CD8-positive, alpha-beta memory T cell (primary cell): ENCODE measurements at places on chromosomes 12 and 14.

DNA sequence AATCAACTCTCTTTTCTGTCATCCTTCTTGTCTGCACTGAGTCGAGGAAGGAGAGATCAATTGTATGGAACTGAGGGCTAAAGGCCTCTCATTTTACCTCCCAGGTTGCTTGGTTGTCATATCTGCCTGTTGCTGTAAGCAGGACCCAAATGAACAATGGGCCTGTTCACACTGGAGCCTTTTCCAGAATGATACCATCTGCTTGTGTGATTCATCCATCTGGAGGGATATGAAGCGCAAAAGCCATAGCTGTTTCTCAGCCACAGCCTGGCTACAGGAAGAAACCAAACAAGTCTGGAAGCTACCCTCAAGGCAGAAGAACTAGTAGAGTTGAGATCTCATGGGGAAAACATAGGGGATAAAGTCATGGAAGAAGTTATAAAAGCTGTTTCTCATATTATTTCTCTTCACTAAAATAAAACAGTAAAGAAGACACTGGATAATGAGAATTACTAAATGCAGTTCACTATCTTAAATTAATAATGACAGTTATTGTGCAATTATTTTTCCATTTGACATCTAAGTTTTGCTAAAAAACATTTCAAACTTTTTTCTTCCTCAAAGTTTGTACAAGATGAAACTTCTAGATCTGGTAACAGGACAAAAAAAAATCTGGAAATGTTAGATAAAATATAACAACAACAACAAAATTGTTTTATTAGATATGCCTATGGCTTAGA, 106.3 kb downstream of the SPTSSA start:
- no peaks in the 10 kb centered on the region for H3K36me3 ChIP-seq
- H3K4me1 ChIP-seq, result no peaks in the 10 kb centered on the region
- H3K27ac ChIP-seq, result no peak overlapping the region

DNA sequence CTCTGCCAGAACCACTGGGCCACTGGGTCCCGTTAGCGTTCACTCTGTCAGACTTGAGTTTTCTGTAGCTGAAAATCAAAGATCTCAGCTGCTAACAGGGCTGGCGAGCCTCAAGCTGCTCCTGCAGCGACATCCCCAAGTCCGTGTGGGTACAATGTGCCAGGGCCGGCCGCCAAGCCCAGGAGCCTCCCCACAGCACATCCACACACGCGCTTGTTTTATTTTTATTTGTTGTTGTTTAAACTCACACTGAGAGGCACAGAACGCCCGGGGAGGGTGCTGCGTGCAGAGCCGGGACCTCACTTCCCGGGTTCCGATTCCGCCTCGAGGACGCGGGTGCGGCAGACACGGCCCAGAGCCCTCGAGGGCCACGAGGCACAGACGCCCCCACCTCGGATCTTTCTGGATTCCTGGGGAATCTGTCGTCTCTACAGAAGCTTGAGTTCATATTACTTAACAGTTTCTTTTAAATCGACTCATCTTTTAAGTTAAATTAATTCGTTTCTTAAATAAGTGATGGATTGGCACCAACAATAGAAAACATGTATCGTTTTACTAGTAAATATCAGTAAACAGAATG, 9.3 kb downstream of the GALNT9 start:
- no peaks in the 10 kb centered on the region for H3K27me3 ChIP-seq
- H3K36me3 ChIP-seq, result no peaks in the 10 kb centered on the region
- H3K27ac ChIP-seq, result no peak overlapping the region
- H3K4me3 ChIP-seq, result no peak overlapping the region
- H3K4me1 ChIP-seq, result no peaks in the 10 kb centered on the region

- H3K36me3 ChIP-seq, result peaks cover 9% of the 10 kb centered on the region
- H3K4me1 ChIP-seq, result no peaks in the 10 kb centered on the region
- H3K4me3 ChIP-seq, result no peak overlapping the region
- no peak for DNase-seq
- no peaks in the 10 kb centered on the region for H3K27me3 ChIP-seq
Measured at GRCh38 chr14:92973261-92973797, 50.4 kb downstream of the CHGA start.

- H3K4me1 ChIP-seq, result no peaks in the 10 kb centered on the region
- no peaks in the 10 kb centered on the region for H3K27me3 ChIP-seq
- no peaks in the 10 kb centered on the region for H3K36me3 ChIP-seq
- no peak for DNase-seq
Measured at GRCh38 chr14:90814806-90815571, 1.2 kb downstream of the TTC7B start.

DNA sequence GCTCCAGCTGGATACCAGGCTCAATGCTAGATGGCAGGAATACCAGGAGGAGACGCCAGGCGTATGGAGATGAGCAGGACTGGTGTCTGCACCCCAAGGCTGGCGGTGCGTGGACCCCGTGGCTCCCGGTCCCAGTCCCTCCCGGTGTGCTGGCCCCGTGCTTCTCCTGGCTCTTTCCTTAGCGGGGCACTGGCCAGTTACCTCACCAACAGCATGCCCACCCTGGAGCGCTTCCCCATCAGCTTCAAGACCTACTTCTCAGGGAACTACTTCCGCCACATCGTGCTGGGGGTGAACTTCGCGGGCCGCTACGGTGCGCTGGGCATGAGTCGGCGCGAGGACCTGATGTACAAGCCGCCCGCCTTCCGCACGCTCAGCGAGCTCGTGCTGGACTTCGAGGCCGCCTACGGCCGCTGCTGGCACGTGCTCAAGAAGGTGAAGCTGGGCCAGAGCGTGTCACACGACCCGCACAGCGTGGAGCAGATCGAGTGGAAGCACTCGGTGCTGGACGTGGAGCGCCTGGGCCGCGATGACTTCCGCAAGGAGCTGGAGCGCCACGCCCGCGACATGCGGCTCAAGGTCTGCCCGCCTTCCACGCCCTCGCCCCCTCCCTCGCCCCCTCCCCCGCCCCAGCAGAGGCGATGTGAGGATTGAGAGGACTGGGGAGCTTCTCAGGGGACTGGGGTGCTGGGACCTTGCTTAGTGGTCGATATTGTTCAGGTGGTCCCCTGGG, 14.6 kb downstream of the VASH1 start:
- DNase-seq, result no peak
- H3K4me1 ChIP-seq, result no peaks in the 10 kb centered on the region
- no peaks in the 10 kb centered on the region for H3K36me3 ChIP-seq
- H3K27me3 ChIP-seq, result no peaks in the 10 kb centered on the region

GRCh38 chr14:102018251-102018650, 53.9 kb downstream of the DYNC1H1 start:
- no peak overlapping the region for H3K27ac ChIP-seq
- H3K4me3 ChIP-seq, result no peak overlapping the region
- H3K36me3 ChIP-seq, result peaks cover 77% of the 10 kb centered on the region
- no peak for DNase-seq

DNA sequence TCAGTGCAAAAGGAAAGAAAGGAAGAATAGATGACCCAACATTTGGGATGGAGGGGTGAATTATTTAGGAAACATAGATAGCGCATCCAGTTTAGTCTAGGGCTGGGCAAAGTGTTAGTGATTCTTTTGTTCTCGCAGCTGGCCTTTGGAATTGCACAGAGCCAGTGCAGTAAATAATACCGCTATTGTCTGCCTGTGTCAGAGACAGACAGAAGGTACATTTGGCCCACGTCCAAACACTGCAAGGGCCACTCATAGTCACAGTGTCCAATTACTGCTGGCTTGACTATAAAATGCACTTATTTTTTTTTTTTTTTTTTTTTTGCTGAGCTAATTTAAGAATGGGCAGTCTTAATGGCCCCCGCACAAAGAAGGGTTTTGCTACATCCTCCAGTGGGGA, 638.6 kb downstream of the BCL11B start:
- H3K27me3 ChIP-seq, result no peaks in the 10 kb centered on the region
- H3K36me3 ChIP-seq, result no peaks in the 10 kb centered on the region
- H3K4me3 ChIP-seq, result no peak overlapping the region
- no peak for DNase-seq
- H3K27ac ChIP-seq, result no peak overlapping the region

DNA sequence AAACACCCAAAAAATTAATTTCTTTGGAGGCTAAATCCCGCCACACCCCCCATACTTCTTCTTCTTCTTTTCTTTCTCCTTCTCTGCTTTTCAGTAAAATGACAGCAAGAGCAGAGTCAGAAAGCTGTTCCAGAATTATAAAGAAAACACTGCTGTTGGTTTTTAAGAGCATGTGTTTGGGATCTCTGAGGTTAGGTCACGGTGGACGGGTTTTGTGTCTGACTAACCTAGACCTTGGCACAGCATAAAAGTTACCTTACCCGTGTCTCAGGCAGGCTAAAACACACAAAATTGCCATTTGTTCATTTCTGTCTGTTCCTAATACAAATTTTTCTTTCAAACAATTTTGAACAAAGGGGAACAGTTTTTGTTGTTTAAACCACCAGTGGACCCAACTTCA, 540.8 kb downstream of the NRXN3 start:
- DNase-seq, result no peak
- H3K4me1 ChIP-seq, result no peaks in the 10 kb centered on the region
- H3K27ac ChIP-seq, result no peak overlapping the region
- H3K36me3 ChIP-seq, result no peaks in the 10 kb centered on the region

GRCh38 chr14:80845856-80846255, 95.7 kb downstream of the CEP128 start:
- no peak overlapping the region for H3K4me3 ChIP-seq
- no peak for DNase-seq
- H3K4me1 ChIP-seq, result no peaks in the 10 kb centered on the region
- no peaks in the 10 kb centered on the region for H3K27me3 ChIP-seq
- H3K27ac ChIP-seq, result no peak overlapping the region

GRCh38 chr12:65122703-65123102, 1.6 kb upstream of the WIF1 start:
- H3K36me3 ChIP-seq, result no peaks in the 10 kb centered on the region
- no peak for DNase-seq
- peaks cover 20% of the 10 kb centered on the region for H3K27me3 ChIP-seq
- H3K4me1 ChIP-seq, result no peaks in the 10 kb centered on the region

DNA sequence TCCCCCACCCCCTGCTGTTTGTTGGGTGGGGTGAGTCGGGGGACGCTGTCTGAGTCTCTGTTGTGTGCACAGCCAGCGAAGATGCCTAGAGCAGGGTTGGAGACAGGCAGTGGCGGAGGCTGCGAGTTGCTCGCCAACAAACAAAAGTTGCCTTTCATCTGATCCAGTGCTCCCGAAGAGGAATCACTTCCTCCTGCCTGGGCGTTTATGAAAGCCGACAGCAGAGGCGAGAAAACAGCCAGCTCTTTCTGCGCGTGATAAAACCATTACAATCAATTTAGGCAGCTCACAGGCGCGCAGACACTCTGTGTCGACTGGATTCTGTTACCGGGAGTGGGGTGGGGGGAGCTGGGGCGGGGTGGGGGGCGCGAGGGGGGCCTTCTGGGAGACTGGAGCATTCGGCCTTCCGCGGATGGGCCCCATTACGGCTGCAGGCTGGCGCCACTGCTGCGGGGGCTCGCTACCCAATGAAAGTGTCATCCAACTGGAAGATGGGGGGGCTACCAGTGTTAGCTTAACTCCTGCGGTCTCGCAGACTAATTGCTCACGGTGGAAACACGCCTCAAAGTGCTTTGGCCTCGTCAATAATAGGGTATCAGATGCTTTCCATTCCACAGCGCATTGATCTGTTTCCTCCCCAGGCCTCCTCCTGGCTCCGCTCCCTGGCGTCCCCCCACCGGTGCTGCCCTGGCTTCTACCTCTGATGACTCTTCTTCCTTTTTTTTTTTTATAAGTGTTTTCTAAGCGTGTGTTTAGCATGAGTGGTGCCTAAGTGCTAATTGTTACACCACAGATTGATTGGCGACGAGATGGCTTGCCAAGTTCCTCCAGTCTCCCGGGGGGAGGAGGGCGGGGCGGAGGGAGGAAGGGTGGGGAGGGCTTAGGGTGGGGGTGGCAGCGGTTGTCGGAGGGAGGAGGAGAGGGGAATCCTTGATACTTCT, 678.4 kb downstream of the MED13L start:
- no peak overlapping the region for H3K4me3 ChIP-seq
- H3K27ac ChIP-seq, result no peak overlapping the region
- DNase-seq, result no peak

GRCh38 chr12:47903927-47904712, 674 bp downstream of the VDR start:
- DNase-seq, result peak; percentile 51
- peak overlapping the region; percentile 74 for H3K4me3 ChIP-seq
- no peaks in the 10 kb centered on the region for H3K27me3 ChIP-seq
- peaks cover 54% of the 10 kb centered on the region for H3K4me1 ChIP-seq
- no peaks in the 10 kb centered on the region for H3K36me3 ChIP-seq

DNA sequence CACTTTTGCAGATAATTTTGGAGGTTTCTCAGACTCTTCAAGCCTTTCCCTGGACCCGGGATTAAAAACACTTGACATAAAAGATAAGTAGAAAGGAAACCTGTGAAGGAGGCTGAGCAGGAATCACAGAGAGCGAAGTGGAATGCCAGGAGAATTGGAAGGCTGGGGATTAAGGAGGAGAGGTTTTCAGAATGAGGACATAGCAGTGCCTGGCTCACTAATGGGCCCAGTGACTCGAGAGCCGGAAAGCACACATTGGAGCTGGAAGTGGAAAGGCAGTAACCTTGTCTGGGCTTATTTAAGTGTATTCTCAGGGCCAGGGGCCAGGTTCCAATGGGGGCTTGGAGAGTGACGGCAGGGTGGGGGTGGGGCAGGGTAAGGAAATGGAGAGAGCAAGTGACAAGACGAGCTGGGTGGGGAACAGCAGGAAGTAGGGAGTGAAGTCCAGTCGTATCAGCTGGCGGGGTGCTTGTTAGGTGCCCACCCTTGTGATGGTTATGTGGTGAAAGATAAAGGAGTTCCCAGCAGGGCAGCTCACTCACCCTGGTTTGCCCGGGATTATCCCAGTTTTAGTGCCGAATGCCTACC, 13.1 kb downstream of the EVL start:
- peak overlapping the region; percentile 44 for H3K4me3 ChIP-seq
- peak overlapping the region; percentile 58 for H3K27ac ChIP-seq
- H3K4me1 ChIP-seq, result peaks cover 96% of the 10 kb centered on the region
- DNase-seq, result no peak
- peaks cover 29% of the 10 kb centered on the region for H3K36me3 ChIP-seq

DNA sequence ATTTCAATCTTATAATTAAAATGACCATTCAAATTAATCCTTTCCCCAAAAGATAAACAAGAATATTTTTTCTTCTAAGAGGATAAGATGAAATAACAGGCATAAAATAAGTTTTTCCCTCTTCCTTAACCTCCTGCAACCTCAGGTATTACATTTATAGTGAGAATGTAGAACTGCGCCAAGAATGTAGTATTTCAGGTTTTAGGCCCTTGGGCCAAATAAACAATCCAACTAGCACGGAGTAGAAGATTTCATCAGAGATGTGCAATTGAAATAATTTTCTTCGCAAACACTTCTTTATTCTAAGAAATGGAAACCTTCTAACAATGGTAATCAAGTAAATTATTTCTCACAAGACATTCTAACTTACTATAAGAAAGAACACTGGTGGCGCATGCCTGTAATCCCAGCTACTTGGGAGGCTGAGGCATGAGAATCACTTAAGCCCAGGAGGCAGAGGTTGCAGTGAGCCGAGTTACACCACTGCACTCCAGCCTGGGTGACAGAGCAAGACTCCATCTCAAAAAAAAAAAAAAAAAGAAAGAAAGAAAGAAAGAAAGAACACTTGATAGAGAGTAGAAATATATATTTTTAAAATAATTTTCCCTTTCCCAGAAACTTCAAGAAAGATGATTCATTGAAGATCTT, 100.8 kb downstream of the TAOK3 start:
- H3K27ac ChIP-seq, result no peak overlapping the region
- no peak for DNase-seq
- no peaks in the 10 kb centered on the region for H3K27me3 ChIP-seq
- H3K4me1 ChIP-seq, result no peaks in the 10 kb centered on the region
- H3K4me3 ChIP-seq, result no peak overlapping the region
